ENCODE measurements at places on chromosomes 5 and 9. TPM values are rescaled to one million over a fixed set of nuclear protein-coding genes. Genes with fewer than 3 reads are reported as not detected.

The WDR38 gene
- not detected for total RNA-seq

The SCGB3A1 gene
- total RNA-seq, result not detected

The EIF4E1B gene
- total RNA-seq, result not detected

- DNase-seq, result no peak
- no peaks in the 10 kb centered on the region for H3K27me3 ChIP-seq
- H3K4me3 ChIP-seq, result no peak overlapping the region
- H3K4me1 ChIP-seq, result no peaks in the 10 kb centered on the region
These were observed 235.0 kb downstream of the ACTL7B start for GRCh38 chr9:108620767-108621166.

DNA sequence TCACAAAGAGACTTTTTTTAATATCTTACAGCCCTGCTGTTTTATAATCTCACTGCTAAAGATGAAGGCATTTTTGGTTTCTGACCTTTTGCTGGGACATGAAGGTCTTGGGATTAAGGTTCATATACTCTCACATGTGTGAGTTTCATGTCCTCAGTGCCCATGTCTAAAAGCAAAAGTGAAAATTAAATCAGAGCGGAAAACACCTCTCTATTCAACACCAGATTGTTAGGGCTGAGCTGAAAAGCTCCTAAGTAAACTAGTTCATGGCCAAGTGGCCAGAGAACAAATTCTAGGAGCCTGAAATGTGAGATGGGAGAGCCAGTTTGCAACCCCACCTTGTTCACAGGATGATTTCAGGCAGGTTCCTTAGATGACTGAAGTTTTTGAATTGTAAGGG is 110.9 kb downstream of the GRIA1 start:
- no peak overlapping the region for H3K4me3 ChIP-seq
- H3K27ac ChIP-seq, result no peak overlapping the region
- H3K4me1 ChIP-seq, result peaks cover 1% of the 10 kb centered on the region
- no peaks in the 10 kb centered on the region for H3K36me3 ChIP-seq
- no peaks in the 10 kb centered on the region for H3K27me3 ChIP-seq

DNA sequence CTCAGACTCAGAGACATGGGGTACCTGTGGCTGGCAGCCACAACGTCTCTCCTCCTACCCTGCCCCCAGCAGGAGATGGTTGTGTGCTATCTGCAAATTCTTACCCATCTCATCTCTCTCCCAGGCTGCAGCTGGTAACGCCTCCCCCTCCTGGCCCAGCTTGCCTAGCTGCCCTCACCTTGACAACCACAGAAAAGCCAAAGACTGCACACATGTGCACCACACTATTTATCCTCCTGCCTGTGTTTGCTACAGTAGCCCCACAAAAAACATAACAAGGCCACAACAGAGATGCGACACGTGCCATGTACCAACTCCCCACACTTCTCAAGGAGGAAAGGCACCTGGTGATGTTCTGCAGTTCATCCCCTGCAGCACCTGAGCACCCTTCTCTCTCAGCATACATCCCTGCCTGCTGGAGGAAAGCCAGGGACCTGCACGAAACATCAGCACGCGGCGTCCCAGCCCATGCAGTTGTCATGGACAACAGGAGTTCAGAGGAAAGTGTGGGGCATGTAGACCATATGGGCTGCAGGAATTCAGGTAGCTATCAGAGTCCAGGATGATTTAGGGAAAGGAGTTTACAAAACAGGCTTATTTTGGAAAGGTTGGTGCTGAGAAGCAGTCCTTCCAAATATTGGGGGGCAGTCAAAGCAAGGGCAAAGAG is 168.7 kb downstream of the C5orf15 start:
- DNase-seq, result no peak
- peaks cover 19% of the 10 kb centered on the region for H3K27me3 ChIP-seq
- H3K4me1 ChIP-seq, result peaks cover 2% of the 10 kb centered on the region
- H3K4me3 ChIP-seq, result no peak overlapping the region
- H3K27ac ChIP-seq, result no peak overlapping the region

DNA sequence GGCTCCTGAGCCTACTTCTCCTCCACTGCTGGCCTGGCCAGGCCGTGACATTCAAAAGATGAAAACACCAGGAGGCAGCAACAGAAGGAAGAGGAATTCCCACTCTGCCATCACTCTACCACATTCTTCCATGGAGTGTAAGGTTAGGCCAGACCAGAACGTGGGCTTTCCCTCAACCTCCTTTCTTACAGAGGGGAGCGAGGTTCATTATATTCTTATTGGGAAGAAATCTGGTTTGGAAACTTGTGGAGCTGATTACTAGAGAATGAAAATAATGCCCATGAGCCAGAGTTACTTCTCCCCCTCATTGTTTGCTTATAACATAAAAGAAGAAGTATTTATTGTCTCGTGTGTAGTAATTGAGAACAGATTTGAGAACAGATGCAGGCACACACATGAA is 136.3 kb upstream of the BASP1 start:
- DNase-seq, result no peak
- no peak overlapping the region for H3K4me3 ChIP-seq
